ENCODE measurements at places on chromosomes 1 and 21. TPM values are rescaled to one million over a fixed set of nuclear protein-coding genes. Genes with fewer than 3 reads are reported as not detected.

The TRIM46 gene
- total RNA-seq: 0.23 TPM

The PLA2G2C gene
- not detected for total RNA-seq

DNA sequence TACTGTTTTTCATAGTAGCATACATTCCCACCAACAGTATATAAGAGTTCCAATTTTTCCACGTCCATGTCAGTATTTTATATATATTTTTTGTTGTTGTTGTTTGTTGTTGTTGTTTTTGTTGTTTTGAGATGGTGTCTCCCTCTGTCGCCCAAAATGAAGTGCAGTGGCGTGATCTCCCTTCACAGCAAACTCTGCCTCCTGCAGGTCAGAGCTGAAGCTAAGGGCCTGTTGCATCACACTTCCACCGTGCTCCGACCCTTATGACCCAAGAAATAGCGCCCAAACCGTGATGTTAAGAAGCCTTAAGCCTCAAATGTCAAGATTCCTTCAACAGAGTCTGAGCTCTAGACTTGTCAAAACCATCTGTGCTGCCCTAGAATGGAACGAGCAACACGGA is 2032.3 kb downstream of the MRPL39 start:
- DNase-seq: no peak

DNA sequence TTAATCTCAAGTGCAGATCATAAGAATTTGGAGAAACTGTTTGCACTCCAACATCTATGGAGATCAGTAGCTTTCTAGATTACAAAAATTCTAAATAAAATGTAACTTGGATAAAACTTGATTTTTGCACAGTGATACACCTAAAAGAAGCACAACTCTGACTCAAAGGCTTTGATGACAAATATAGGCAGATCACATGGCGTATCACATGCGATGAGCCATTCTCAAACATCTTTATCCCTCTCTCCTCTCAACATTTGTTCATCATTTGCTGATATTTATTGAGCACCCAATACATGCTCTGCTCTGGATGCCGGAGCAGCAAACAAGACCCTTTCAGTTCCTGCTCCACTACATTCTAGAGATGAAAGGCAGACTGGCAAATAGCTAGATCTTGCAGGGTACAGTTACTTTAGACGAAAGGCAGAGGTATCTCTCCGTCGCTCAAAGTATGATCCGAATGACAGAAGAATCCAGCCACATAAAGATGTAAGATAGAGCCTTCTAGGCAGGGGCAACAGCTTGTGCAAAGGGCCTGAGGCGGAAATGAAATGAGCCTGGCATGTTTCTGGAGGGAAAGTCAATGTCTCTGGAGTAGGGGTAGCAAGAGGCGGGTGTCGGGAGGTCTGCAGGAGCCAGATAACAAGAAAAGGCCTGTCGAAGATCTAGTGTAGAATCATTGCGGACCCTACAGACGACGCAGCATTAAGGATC is 145.8 kb upstream of the ERRFI1 start:
- DNase-seq: no peak

The C2CD4D gene
- not detected for total RNA-seq

DNA sequence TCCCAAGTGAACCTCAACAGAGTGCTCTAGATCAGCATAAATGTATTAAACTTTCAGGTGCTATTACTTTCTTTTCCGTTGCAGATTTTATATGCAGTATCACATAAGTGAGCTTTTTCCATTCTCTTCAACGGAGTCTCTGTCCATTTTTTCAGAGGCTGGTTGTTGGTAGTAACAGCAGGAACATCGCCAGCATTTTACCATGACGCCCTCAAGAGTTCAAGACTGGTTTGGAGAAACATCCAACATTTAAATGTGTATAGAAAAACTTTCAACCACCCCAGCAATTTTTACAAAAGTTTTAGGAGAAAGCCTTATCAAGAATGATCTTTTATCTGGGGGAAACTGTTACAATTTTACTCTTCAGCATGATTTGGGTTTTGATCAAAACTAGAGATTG is 117.0 kb downstream of the TGFB2 start:
- DNase-seq: no peak

The LHX8 gene
- not detected for total RNA-seq

DNA sequence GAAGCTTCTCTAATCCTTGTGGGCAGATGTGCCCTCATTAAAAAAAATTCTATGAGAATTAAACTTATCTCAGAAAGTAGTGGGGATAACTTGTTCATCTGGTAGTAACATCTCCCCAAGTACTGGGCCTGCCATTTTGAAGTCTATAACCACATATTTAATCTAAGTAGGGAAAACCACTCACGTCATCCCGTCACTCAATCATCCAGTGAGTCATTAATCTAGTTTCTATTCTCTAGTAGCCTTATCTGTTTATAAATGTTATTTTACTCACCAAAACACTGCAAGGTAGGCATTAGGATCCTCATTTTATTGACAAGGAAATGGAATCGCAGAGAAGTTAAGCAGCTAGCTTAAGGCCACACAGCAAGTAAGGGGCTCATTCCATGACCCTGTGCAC is 221.9 kb downstream of the ATG4C start:
- no peak for DNase-seq

The LDLRAD1 gene
- total RNA-seq: 0.63 TPM

The RGS16 gene
- total RNA-seq: 0.15 TPM

GRCh38 chr1:29648026-29648425 is 411.7 kb downstream of the PTPRU start:
- DNase-seq: peak; percentile 6

DNA sequence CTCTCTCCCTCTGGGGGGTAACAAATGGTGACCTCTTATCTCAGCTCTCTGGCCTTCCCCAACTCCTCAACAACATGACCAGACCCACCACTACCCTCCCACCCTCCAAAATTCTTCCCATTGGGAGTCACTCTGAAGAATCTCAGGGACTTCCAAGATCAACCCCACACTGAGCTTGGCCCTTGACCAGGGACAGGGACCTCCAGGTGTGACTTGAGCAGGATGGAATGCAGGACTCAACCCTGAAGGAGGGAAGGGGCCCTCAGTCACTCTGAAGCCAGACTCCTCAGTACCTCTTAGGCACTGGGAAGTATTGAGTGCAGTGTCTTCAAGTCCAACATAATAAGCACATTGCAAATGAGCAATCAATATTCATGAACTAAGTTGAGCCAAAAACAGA is 1.9 kb downstream of the CASQ1 start:
- DNase-seq: no peak

The C1orf87 gene
- total RNA-seq: not detected

GRCh38 chr1:46393510-46393909 is 607 bp upstream of the FAAH start:
- no peak for DNase-seq
